IMR-90 (cell line): ENCODE measurements at places on chromosomes 11 and 22. TPM values are rescaled to one million over a fixed set of nuclear protein-coding genes. Genes with fewer than 3 reads are reported as not detected.

MLC1 gene
- not detected in 2 replicates for total RNA-seq

B3GAT1 gene
- not detected in 2 replicates for total RNA-seq

DNA sequence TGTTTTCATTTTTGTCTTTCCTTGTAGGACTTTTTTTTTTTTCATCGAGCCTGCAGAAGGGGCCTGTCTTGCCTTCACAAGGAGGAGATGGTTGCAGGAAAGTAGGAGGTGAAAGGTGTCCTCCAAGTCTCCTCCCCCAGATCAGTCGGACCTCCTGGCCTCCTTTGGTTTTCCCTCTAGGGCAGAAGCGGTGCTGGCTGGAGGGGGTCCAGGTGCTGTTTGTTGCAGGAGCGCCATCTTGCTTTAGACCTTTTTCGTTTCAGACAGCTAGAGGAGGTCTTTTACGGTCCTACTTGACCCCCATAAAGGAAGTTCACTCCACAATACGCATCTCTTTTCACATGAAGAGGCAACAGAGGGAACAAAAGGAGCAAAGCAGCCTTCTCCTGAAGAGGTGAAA lies 66.0 kb downstream of the ZBTB16 start:
- DNase-seq: no peak

GAS2 gene
- total RNA-seq: 0.90 and 1.9 TPM in 2 replicates

DNA sequence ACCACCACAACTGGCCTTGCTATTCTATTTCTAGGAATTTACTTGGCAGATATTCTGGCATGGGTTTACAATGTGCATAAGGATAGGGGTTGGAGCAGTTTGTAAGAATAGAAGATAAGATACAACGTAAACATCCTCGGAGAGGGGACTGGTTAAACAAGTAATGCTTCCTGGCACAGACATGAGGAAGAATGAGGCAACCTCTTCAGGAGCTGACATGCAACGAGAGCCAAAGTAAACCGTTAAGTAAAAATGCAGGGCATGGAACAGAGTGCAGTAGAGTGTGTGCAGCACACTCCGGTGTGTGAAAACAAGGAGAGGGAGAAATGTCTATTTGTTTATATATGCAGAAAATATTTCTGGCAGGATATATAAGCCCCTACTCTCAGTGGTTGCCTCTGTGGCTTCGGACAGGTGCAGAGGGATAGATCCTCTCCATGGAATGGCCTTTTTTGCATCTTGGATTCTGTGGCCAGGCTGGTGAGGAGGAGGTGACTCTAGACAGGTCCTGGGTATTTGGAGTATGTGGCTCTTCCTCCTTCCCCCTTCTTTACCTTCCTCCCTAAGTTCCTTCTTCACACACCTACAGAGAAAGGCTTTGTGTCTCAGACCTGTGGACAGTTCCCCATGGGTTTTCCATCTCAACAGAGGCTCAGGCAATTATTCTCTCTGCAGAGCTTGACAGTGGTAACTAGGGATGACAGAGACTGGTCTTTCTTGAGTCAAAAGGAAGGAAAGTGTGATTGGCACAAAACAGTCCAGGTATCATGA lies 2.5 kb downstream of the RAB36 start:
- DNase-seq: peak; percentile 90

DNA sequence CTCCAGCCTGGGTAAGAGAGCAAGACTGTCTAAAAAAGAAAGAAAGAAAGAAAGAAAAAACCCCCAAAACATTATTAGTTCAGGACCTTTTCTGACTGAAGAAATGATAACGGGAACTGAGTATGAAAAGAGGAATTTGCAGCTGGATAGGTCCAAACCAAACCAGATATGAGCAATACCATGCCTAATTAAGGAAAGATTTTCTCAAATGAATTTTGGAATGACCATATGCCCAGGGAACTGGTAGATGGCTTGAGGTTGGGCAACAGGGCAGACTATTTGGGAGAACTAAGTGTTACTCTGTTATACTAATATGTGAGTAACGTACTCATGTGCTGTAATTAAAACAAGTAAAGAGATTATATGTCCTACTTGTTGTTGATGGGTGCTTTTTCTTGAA lies 186.1 kb downstream of the TMEM135 start:
- peak; percentile 8 for DNase-seq
